D721Med (cell line): ENCODE measurements at places on chromosomes 3 and 15.

DNA sequence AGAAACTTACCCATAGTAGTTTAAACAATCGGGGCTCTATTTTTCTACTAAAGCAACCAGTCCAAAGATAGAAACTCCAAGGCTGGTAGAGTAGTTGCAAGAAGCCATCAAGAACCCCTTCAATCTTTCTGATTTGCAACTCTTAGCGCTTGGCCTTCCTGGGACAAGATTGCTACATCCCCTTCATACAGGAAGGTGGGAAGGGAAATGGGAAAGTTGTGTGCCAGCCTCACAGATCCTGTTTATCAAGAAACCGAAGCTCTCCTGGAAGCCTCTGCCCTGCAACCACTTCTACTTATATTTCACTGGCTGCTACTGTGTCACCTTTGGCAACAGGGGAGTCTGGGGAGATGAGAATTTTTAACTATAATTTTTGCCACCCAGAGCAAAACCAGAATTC, 46.2 kb downstream of the OSBPL10 start:
- no peak for DNase-seq

- no peak for DNase-seq
Measured at GRCh38 chr3:153370680-153371079, 208.7 kb downstream of the RAP2B start.

GRCh38 chr3:128334766-128335165, 131.9 kb downstream of the DNAJB8 start:
- no peak for DNase-seq

GRCh38 chr3:141122455-141123030, 71.4 kb downstream of the SPSB4 start:
- no peak for DNase-seq

DNA sequence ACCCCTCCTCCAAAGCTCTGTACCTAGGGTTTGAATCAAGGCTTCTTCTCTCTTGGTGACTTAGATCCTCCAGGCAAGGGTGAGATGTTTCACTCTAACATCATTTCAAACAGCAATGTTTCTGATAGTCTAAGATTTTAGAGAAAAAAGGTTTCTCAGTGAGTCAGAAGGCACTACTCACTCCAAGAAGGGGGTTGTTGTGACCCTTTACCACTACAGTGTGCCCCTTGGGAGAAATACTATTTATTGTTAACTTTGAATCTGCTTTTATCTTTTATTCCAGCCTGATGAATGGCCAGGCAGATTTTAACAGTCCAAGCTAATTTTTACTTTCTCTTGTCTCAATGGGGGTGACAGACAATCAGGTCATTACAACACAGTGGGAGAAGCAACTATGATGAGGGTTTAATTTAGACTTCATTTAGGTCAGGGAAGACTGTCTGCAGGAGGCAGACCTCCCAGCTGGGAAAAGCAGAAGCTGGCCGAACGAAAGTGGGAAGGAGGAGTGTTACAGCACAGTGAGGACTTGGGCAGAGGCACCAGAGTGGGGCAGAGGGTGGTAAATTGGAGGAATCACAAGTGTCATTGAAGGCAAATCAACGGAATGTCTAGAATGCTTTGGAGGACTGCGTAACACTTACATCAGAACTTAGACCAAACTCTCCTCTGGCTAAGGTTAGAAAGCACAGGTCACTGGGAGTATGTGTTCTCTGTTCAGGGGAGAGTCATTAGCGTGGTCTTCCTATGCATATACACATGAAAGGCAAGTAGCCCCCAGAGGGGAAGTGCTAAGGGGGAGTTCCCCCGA, 21.2 kb downstream of the ZNF860 start:
- DNase-seq, result no peak

DNA sequence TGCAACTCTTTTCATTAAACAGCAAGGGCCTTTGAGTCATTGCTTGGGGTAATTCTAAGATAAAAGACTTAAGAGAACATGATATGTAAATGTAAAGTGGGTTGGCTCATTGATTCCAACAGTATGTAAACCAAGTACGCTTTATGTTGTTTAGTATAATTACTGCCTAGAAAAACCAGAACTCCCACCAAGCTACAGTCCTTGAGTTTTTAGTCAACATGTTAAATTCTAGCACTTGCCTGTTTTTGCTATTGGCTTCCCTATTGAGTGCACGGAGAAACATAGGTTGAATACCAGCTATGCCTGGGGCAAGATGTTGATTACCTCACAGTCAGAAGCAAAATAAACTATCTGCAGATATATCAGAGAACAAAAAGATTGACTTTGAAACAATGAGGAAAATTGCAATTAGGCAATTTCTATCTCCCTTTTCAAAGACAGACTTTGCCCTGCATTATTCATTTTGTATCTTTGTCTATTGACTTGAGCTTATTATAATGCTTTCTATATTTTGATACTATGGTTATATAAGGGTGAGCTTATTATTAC, 179.3 kb downstream of the ZPLD1 start:
- no peak for DNase-seq

- no peak for DNase-seq
Measured at GRCh38 chr3:113594066-113594465, 61.7 kb downstream of the SIDT1 start.

GRCh38 chr3:8822141-8822540, 52.7 kb upstream of the OXTR start:
- DNase-seq, result no peak

GRCh38 chr15:76199106-76200082, 111.9 kb downstream of the ETFA start:
- DNase-seq, result no peak
